Activated CD4-positive, alpha-beta T cell treated with anti-CD3 and anti-CD28 coated beads, Interleukin-2, amount 10 ng/mL, durations not matched to agents 24 days and 14 days (primary cell): ENCODE measurements at places on chromosomes 3 and 15.

GRCh38 chr3:170423001-170423615 is 4.4 kb downstream of the CLDN11 start:
- no peak for DNase-seq

DNA sequence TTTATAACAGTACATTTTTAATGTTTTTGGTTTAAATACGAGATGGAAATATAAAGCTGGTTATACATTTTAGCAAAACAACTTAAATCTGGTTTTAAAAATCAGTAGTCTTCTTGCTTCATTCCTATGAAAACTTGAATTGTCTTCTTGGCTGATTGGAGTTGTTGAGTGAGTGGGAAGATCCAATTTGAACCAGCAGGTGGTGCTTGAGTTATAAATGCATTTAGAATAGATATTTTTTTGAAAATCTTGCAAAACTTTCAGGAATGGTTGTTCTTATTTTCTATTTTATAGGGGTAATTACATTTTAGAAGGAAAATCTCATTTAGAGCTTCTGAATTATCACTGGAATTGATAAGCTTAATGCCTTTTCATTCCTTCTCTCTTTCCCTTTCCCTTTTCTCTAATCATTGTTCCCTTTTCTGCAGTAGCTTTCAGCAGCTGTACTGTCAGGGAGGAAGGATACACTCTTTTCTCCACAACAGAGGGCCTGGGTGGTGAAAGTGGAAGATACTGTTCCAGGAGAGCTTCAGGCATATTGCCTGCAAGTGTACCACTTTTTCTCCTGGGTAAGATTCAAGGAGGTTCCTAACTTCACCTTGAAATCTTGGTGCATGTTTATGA is 335.6 kb downstream of the NLGN1 start:
- no peak for DNase-seq

GRCh38 chr3:170130532-170130931 is 51.0 kb downstream of the PHC3 start:
- DNase-seq, result no peak

DNA sequence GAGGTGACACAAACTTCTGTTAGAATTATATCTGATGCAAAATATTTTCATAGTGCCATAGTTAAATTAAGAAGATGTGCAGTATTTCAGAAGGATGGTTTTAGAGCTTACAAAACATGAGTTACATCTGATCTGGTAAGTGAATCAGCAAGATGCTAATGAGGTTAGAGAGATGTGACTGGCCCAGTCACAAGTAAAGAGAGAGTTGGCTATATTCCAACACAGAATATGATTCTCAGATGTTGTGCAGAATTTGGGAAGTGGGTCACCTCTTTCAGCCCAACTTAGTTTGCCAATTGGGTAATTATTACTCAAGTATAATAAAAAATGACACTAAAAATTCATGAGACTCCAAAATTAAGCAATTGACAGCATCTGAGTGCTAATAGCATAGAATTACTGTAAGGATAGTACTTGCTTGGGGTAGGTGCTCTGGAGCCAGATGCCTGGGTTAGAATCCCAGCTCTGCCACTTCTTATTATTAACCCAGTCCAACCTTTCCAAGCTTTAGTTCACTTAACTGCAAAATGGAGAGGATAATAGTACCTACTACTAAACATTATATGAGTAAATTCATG is 30.8 kb downstream of the P2RY1 start:
- DNase-seq, result no peak

DNA sequence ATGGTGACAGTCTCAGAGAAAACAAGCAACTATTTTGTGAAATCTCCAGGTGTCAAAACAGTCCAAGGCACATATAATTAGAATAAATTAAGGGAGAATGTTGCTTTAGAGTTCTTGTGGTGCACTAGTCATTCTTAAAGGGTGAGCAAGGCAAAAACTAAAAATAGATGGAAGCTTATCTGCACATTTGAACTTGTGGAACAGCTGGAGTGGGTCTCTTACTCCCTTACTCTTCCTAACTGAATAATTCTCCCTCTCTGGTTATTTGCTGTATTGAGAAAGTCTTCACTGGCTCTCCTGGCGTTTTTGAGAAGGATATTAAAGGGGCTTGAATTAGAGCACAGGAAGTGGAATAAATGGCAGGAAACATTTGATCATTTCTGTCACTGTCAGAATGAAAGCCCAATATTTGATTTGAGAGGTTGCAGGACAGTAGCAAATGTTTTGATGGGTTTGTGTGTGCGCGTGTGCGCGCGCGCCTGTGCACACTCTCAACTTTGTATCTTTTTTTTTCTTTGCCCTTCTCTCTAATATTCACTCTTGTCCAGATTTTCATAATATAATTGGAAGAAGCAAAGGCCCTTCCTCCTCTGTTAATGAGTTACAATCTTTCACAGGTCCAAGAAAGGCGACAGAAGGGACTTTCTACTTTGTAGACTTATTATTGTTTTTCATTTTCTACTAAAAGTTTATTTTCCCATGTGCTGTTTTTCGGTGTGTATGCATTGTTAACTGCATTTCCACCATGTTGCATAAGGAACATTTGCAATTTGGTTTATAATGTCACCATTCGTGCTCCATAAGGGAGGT is 40.9 kb downstream of the AKAP13 start:
- no peak for DNase-seq

GRCh38 chr15:50143255-50143860 is 24.3 kb upstream of the ATP8B4 start:
- peak; percentile 53 for DNase-seq

DNA sequence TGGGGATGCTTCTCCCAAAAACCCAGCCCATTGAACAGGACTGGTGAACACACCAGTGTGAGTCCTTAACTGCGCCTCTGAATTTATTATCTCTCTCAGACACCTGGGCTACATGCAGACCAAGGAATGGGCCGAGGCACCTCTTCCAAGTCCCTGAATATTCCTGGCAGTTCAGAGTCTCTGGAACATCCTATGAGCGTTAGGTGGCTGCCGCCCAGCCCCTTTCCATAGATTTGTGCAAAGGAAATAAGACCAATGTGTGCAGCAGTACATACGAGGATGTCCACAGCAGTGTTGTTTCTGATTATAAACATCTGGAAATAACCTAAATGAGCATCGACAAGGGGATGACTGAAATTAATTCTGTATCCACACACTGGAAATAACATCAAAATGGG is 104.9 kb upstream of the RPL32 start:
- no peak for DNase-seq

DNA sequence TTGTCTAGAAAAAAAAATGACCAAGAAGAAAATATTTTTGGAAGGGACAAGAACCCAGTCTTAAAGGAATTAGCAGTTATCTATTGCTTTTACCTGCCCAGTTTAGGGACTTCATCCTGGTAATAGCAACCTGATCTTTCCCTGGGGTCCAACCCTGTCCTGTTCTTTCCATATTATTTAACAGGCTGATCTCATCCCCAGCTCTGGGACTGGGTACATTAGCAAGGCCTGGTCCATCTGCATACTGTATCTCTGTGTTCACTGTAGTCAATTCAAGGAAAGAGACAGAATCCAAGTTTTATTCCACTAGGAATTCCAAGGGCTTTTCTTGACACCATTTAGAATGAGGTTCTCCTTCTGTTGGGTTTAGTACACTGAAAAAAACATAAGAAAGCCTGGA is 191.7 kb upstream of the GADL1 start:
- no peak for DNase-seq

DNA sequence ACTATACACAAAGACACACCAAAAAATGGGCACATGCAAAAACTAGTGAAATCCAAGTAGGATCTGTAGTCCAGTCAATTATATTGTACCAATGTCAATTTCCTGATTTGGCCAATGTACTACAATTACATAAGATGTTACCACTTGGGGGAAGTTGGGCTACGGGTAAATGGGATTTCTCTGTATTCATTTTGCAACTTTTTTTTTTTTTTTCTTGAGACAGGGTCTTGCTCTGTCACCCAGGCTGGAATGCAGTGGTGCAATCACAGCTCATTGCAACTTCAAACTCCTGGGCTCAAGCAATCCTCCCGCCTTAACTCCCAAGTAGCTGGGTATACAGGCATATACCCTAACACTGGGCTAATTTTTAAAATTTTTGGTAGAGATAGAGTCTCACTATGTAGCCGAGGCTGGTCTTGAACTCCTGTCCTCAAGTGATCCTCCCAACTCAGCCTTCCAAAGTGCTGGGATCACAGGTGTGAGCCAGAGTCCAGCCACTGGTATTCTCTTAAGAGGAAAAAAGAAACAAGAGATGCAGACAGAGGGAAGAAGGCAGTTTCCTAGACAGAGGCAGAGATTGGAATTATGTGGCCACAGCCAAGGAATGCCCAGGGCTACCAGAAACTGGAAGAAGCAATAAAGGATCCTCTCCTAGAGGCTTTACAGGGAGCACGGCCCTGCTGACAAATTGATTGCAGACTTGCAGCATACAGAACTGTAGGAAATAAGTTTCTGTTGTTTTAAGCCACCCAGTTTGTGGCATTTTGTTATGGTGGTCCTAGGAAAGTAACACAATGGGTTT is 33.3 kb downstream of the TFDP2 start:
- no peak for DNase-seq
